ENCODE measurements at places on chromosomes 12 and 14.

DNA sequence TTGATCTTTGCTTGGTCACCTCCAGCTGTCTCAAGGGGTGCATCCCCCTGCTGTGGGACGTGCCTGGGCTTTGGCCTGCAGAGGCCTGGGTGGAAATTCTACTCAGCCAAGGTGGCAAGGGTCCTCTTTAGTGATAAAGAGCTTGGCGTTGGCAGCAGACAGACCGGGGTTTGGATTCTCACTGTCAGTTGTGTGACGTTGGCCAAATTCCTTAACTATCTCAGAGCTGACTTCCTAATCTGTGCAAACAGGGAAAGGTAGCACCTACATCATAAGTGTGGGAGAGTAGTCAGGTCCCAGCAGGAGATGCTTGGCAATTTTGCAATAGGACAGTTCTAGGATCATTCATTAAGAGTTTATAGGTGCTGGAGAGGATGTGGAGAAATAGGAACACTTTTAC, 154.3 kb upstream of the GSC start:
- no peak for DNase-seq

DNA sequence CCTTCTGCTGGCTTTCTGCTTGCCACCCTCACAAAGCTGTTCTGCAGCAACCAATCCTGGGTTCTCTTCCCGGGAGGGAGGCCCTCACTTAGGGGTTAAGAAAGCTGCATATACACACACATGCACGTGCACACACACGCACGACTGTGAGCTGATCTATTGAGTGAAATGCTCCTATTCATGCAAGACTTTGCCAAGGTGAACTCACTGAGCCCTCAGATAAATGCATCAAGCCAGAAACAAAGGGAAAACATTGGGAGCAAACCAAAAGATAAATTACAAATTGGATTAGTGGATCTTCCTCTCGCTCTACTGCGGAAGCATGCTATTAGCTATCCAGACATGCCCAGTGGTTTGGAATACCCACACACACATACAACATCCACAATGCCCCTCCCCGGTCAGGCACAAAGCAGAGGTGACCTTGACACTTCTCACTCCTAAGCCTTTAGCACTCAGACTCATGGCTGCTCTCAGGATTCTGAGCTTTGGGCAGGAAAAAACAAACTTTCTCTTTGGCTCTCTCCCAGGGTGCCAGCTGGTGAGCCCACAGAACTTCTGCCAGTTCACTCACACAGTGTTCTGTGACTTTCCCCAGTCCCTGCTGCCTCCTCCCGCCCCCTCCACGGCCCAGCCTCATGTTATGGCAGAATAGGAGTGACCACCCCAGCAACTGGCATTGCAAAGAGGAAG, 320.0 kb downstream of the DPF3 start:
- DNase-seq: no peak

GRCh38 chr14:54381821-54382220, 15.0 kb upstream of the CDKN3 start:
- no peak for DNase-seq

GRCh38 chr14:39974036-39974435, 541.8 kb upstream of the FBXO33 start:
- DNase-seq: no peak

GRCh38 chr14:51822499-51822898, 37.9 kb upstream of the GNG2 start:
- no peak for DNase-seq

DNA sequence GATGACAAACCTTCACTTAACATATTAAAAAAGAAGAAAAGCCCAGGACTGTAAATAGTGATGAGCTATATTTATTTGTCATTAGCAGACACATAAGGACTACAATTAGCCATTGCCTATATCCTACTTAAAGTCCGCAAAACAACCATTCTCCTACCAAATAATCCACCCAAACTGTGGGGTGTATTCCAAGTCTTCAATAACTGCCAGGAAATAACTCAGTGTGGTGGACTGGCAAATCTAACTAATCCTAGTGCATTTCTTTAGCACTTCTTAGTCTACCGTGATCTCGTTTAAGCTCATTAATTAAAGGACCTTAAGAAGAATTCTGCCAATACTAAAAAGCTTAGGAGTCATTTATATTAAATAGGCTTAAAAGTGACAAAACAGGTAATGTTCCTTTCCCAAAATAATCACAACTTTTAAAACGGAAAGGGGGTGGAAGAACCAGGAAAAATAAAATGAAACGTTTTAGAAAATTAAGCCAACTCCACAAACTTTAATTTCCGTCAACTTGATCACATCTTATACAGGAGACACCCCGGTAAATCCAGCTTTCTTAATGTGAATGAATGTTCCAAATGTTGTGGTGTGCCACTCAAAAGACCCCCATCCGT, 1.8 kb downstream of the NOVA1 start:
- no peak for DNase-seq

- DNase-seq: no peak
Observed at GRCh38 chr12:130202201-130202600, 39.9 kb downstream of the FZD10 start.

GRCh38 chr14:54564071-54564867, 2.7 kb upstream of the SAMD4A start:
- peak; percentile 38 for DNase-seq

- DNase-seq: no peak
Observed at GRCh38 chr12:48078901-48079300, 27.0 kb downstream of the SENP1 start.

DNA sequence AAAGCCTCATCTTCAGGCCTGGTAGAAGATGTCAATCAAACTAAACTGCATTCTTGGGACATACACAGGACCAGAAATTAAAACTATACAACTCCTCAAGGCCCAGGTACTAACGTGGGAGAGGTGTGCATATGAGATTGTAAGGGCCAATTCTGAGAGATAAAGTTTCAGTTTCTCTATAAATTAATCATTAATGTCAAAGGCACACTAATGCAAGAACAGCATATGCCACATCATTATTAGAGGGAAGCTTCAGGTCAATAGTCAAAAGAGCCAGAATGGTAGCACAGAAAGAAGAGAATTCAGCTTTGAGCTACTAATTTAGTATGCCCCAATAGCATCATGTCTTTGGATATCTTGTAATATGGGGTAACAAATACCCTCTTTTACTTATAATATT, 744.9 kb upstream of the MGAT4C start:
- DNase-seq: no peak

- DNase-seq: peak; percentile 79
Observed at GRCh38 chr12:121590476-121591143, 9.8 kb upstream of the KDM2B start.

GRCh38 chr12:40261937-40262336, 37.1 kb downstream of the LRRK2 start:
- peak; percentile 13 for DNase-seq

- DNase-seq: no peak
Observed at GRCh38 chr12:64713376-64713775, 45.8 kb downstream of the GNS start.

DNA sequence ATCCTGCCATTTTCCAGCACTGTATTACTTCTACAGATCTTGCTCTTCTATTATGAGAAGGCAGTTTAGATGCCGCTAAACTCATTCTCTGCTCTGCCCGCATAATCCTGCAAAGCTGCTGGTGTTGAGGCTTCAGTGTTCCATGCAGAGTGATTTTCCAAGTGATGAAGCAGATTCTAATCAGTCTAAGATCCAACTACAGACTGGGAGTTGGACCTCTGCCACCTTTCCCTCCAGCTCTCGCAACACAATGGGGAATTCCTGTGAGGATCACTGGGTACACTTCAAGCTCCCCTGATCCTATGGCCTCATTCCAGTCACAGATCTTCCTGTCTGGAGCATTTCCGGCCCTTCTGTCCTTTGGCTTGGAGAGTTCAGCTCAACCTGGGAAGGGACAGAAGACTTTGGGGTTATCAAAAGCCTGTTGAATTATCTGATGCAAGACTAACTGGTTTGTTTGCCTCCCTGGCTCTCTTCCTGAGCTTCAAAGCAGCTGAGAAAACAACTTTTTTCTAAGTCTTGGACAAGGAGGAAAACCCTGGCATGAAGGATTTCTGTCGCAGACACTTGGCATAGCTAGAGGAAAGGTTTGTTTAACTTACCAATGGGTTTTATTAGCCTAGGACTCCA, 333.9 kb downstream of the ZFP36L1 start:
- DNase-seq: no peak

- no peak for DNase-seq
Observed at GRCh38 chr12:25501549-25501948, 51.5 kb downstream of the LMNTD1 start.

DNA sequence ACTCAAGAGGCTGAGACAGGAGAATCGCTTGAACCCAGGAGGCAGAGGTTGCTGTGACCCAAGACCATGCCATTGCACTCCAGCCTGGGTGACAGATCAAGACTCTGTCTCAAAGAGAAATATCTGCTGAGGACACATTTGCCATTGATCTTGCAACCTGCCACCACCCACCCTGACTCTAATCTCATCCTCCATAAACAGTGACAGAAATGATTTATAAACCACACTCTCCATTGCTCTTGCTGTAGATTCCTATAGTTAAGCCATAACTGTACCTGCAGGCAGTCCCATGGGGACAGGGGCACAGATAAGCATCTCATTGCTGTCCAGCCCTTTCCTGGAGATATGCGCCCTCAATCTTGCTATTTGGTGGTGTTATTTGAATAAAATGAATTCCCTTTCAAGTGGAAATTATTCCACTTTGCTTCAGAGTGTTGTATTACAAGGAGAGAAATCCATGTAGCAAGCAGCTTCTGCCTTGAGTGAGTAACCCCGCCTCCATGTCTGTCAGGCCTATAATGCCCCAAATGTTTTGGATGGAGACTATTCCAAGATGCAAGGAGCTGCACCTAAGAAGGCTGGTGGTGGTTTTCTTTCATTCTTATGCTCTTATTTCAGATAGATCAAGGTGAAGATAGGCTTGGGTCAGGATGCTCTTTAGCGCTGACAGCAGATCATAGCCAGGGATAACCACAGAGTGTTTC, 3.0 kb upstream of the ZDHHC22 start:
- DNase-seq: no peak

- DNase-seq: no peak
Observed at GRCh38 chr12:120327593-120327992, at the start of gene PLA2G1B. Gene PLA2G1B (minus strand): TSS chr12:120327779. CDS start chr12:120327753, 26 bp downstream.
